Activated CD4-positive, alpha-beta T cell treated with anti-CD3 and anti-CD28 coated beads, Interleukin-2, amount 50 U/mL, for 16 hours (primary cell): ENCODE measurements at places on chromosomes 13 and 19.

- no peak for DNase-seq
These were observed 64.4 kb downstream of the DGKH start for GRCh38 chr13:42112864-42113263.

DNA sequence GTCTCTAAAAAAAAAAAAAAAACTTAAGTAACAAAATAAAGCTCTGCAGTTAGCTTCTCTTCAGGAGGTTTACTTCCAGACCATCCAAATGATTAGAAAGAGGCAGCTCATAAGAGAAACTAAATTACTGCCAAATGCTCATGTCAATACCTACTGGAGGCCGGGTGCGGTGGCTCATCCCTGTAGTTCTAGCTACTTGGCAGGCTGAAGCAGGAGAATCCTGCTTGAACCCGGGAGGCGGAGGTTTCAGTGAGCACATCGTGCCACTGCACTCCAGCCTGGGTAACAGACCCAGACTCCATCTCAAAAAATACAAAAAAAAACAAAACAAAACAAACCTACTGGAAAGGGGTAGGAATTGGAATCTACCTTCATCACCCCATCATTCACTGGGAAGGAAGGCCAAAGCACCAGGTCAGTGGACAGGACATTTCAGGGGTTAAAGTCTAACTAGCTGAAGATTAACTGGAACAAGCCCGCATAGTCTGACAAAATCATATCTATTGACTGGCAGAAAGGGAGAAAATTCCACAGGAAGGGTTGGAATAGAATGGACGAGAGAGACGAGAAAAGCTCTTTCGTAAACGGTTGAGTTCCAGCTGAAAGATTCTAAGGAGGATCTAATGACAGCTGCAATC is 1.3 kb downstream of the ZFP14 start:
- no peak for DNase-seq

DNA sequence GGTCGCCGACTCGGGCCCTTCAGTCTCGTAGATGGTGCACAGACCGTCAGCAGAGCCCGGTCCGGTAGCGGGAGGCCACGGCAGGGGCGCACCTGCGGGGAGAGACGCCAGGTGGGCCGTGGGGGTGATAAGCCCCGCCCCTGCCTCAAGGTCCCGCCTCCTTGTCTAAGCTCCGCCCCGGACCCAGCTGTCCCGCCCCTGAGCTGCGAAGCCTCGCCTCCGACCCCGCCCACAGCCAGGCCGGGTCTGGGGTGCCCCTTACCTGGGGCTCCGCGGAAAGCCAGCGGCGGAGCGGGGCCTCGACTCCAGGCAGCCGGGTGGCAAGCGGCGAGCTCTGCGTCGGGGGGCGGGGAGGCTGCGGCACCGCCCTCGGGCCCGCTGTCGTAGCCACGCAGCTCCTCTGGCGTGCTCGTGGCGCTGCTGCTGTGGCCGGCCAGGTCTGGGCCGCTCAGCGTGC is 4.7 kb downstream of the PRR36 start:
- peak; percentile 75 for DNase-seq

GRCh38 chr19:16338470-16339360 is 14.1 kb downstream of the KLF2 start:
- DNase-seq, result peak; percentile 92

GRCh38 chr19:33754361-33754760 is 42.3 kb upstream of the KCTD15 start:
- DNase-seq, result no peak

DNA sequence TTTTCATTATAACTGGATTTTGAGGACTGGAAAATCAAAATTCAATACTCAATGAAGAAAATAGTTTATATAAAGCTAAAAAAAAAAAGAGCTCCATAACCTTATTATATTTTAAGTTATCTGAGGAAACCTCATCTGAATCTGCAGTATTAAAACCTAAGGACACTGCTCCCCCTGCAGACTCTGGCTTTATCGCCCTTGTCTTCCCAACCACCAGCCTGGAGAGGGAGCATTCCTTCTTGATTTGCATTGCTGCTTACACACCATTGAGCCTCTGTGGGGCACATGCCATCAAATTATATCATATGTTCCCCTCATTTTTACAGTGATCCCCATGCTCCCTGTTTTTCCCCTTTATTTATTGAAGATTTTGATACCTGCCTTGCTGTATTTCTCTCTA is 871.4 kb upstream of the GPC6 start:
- DNase-seq, result no peak

DNA sequence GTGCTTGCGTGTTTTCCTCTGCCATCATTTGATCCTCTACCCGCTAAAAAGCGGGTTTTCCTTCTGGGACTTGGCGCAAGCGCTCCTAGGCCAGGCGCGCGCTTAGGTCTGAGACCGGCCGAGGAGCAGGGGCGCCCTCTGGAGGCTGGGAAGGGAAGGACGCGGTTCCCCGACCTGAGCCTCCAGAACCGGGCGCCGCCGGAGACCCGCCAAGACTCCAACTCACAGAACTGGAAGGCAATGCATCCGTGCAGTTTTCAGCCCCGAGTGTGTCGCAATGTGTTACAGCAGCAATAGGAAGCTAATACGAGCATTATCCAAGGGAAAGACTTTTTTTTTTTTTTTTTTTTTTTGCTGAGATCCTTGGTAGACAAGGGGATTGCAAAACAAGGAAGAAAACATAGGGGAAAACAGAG is 190.9 kb downstream of the COL4A1 start:
- peak; percentile 56 for DNase-seq

GRCh38 chr13:97224544-97225300 is 2.6 kb downstream of the MBNL2 start:
- DNase-seq, result peak; percentile 59

DNA sequence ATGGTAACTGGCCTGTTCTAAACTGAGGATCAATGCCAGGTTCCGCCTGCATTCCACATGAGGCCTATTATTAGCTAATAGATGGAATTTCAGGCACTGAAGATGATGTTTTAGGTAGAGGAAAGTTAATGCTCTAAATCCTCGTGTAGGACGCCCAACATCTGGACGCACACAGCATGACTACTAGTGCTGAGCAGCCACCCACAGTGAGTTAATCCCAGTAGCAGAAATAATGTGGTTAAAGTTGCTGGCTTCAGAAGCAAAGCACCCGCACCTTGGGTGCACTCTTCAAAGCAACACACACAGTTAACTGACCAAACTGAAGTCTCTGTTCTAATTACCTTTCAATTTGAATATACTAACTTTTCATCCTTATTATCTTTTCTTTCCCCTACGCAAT is 150.6 kb downstream of the DIAPH3 start:
- DNase-seq, result no peak

DNA sequence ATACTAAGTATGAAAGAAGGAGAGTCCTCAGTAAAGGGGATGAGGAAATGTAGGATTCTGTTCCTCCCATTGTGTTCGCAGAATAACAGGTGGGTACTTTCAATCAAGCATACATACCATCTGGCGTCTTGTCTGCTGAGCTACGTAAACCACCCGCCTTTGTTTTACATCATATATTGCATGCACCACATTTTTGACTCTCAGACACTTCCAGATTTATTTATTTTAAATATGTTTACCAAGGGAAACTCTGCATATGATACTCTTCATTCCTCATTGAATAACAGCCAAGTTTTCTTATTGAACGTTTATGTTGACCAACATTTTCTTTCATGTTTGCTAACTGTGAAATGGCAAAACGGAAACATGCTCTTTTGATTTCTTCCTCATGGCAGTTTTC is 174.1 kb downstream of the FGF14 start:
- DNase-seq, result no peak

DNA sequence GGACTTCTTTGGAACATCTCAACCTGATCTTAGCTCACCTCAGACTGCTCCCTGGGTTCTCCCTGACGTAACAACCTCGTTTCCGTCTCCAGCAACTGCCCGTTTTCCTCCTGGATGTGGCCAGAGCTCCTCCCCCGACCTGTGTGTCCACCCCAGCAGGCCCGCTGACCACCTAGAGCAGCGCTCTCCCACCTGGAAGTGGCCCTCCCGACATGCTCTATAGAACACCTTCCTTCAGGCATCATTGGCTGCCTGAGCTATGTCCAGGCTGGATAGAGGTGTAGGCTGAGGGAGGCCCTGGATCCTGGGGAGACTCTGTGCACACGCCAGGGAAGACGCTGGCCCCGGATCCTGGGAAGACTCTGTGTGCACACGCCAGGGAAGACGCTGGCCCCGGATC is 81.3 kb downstream of the TEX29 start:
- no peak for DNase-seq

DNA sequence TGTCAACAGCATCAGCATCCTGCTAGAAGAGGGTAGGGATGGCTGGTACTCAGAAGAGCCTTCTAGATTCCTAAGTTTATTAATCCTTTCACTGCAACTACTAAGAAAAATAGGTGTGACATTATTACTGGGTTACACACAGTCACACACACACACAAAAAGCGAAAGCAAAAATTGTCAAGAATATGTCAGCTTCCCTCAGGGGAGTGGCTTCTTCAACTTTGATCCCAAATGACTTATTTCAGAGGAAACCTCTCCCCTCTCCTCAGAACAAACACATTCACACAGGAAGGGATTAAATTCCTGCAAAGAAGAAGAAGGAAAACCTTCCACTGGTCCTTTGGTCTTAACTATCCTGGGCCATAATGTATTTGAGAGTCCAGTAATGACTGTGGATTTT is 20.1 kb upstream of the IGFL1 start:
- no peak for DNase-seq

DNA sequence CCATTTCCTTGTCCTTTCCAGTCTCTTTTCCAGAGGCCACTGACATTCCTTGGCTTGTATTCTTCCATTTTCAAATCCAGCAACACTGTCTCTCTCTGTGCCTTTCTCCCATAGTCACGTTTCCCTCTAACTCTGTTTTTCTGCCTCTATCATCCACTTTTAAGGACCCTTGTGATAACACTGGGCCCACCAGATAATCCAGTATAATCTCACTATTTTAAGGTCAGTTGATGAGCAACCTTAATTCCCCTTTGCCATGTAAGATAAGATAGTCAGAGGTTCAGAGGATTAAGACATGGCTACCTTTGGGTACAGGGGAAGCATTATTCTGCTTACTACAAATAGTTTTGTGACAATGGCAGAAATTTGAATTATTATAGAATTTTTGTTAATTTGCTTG is 45.7 kb upstream of the N4BP2L1 start:
- no peak for DNase-seq

DNA sequence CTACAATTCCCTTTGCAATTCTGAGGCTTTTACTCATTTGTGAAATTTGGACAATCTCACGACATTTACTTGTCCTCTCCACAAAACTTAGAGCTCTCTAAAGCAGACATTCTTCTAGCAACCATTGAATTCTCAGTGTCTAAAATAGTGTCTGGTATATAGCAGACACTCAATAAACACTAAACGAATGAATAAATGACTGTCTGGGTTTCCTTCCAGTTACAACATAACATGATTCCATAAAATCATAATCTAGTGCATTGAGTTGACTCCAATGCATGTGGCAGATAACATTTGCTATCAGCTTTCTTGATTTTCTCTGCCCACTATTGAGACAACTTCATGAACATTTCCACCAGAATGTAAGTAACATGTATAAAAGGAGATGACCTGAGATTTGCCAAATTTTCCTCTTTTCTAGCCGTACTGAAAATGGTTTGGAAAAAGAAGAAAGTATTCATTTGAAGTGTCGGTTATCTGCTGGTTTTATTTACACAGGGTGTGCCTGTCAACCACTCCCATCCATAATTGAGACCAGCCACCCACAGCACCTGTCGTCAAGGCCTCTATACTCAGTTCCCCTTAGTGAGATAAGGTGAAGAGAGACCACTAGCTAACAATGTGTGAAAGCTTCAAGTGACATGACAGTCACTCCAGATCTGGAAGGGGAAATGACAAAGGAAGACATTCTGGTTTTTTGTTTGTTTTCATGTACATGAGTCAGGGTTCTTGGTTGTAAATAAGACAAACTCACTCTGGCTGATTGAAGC is 4.8 kb upstream of the SERP2 start:
- DNase-seq, result no peak

- peak; percentile 10 for DNase-seq
These were observed 18.3 kb downstream of the ZNF100 start for GRCh38 chr19:21749090-21749489.

GRCh38 chr19:13051557-13052165 is 51.0 kb downstream of the LYL1 start:
- no peak for DNase-seq

GRCh38 chr19:15424121-15424520 is 5.3 kb upstream of the AKAP8L start:
- DNase-seq, result no peak

DNA sequence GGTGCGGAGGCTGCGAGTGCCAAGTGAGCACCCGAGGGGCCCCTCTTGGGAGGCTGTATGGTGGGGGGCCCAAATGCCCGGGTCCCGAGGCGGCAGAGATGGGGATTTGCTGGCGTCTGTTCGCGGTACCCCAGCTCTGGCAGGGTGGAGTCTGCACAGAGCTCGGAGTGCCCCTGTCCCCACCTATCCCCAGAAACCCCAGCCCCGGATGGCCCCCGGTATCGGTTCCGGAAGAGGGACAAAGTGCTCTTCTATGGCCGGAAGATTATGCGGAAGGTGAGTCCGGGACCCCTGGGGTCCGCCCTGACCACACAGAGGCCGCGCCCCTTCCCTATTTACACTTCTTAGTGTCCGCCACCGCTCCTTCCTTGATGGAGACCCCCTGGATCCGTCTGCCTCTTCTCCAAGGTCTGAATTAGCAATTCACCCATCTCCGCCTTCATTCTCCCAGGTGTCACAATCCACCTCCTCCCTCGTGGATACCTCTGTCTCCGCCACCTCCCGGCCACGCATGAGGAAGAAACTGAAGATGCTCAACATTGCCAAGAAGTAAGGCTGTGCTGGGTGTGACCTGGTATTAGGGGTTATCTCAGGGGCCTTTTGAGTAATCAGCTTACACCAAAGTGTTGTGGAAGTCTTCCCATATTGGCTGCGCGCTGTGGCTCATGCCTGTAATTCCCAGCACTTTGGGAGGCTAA is 630 bp downstream of the PNPLA6 start:
- no peak for DNase-seq

DNA sequence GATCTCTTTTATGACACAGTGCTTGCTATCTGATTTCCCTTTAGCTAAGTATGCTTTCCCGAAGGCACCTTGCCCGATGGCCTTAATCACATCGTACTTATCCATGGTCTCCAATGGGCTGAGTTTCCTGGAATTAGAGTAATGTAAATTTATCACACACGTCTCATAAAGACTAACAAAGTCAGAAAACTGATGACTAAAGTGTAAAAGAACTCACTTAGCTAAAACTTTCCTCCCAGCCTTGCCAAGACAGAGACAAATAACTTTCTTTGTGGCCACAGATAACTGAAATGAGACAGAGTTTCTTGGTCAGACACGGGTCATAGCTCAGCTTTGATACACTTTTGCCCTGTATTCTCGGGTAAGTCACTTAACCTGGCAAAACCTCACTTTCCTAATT is 1.5 kb downstream of the NEK5 start:
- DNase-seq, result no peak
